RKO (cell line): ENCODE measurements at places on chromosomes 4 and X.

GRCh38 chr4:22215084-22215483 lies 266.5 kb upstream of the KCNIP4 start:
- no peak for DNase-seq

DNA sequence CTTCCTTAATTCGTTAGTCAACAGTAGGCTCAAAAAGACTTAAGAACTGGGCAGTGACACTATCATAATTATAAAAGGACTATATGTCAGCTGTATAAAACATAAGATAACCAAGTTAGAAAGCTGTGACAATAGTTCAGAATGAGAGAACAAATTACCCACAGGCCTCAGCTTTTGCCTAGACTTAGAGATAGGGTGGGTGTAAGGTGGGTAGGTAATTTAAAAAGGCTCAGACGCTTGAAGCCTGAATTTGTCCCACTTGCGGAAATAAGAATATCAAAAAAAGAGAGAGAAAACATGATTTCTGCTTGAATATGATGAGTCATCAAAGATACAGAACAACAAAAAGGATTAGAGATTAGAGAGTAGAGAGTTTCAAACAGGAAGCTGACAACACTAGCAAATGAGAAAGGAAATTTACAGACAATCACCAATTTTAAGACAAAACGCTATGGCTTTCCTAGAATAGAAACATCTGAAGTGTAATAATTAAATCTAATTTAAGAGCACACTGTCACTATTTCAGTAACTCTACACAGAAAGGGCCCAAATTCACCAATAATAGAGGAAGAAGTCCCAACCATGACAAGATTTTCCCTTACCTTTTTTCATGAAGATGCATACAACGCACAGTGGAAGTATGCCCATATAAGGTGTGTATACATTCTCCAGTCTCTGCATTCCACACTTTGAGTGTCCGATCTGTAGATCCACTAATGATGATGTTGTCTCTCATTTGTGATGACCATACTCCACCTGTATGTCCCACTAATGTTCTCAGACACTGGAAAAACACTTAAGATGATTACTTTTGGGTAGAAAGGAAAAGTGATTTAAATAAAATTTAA lies 208.1 kb downstream of the FBXW7 start:
- DNase-seq: no peak

DNA sequence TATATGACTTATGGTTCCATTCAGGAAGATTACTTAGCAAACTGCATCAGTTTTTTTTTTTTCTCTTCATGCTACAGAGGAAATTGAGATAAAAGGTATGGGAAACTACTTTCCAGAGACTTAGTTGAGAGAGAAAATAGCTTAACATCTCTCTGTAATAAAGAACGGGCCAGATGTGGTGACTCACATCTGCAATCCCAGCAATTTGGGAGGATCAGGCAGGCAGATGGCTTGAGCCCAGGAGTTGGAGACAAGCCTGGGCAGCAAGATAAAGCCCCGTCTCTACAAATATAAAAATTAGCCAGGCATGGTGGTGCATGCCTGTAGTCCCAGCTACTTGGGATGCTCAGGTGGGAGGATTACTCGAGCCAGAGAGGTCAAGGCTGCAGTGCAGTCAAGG lies 271.2 kb upstream of the TENM3 start:
- DNase-seq: no peak

DNA sequence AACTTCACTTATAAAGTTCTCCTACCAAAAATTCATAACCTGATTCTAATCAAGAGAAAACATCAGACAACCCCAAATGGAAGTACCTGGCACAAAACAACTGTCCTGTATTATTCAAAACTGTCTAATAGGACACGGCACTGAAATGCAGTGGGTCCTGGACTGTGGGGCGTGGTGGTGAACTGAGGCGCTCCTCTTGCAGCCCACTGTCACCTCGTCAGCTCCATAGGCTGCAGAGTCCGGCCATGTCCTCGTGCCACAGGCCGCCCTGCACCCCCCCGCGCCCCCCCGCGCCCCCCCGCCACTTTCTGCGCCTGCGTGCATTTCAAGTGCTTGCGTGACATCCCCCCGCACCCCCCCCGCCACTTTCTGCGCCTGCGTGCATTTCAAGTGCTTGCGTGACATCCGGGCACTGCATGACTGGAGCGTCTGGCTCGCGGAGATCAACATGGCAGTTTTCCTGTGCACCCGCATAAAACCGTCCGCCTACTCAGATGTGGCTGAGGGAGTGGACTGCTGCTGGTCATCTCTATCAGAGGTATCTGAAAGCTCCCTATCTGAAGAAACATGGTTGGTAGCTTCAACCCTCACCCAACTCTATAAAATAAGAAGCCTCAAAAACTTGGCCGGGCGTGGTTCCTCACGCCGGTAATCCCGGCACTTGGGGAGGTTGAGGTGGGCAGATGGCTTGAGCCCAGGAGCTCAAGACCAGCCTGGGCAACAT lies 28.8 kb downstream of the ATXN3L start:
- DNase-seq: no peak

GRCh38 chr4:48446642-48447041 lies 36.5 kb upstream of the SLC10A4 start:
- no peak for DNase-seq
